ENCODE measurements at places on chromosomes 5 and 9. TPM values are rescaled to one million over a fixed set of nuclear protein-coding genes. Genes with fewer than 3 reads are reported as not detected.
A peak's percentile ranks its signal among the peaks of the same experiment; 100 is the strongest.

DNA sequence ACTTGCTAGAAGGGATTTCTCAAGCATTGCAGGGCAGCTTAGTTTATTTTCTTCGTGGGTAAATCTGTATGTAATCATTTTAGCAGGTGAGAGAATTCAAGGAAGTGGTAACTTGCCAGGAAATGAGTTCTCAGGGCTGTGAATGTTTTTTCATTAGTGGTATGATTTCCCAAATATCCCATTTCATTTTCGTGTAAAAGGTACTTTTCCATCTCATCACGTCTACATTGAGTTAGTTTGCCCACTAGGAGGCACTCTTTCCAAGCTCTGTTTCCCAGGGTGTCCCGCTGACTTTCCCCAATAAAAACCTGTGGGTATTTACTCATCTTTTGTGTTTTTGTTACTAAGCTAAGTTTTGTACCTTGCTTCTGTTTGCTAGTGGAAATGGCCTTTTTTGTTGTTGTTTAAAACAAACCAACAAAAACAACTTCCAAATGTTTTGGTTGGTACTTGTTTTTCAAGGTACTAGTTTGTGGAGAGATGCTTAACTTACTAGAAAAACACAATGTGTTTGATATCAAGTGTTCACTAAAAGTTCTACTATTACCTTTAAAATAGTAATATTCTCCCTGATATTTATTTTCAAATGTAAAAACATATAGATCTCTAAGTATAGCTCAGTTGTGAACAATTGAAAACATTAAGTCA, 373.6 kb downstream of the ADGRV1 start:
- no peak overlapping the region for H3K4me3 ChIP-seq
- H3K36me3 ChIP-seq, result no peaks in the 10 kb centered on the region
- no peak overlapping the region for H3K27ac ChIP-seq
- no peaks in the 10 kb centered on the region for H3K4me1 ChIP-seq
- H3K27me3 ChIP-seq, result no peaks in the 10 kb centered on the region

DNA sequence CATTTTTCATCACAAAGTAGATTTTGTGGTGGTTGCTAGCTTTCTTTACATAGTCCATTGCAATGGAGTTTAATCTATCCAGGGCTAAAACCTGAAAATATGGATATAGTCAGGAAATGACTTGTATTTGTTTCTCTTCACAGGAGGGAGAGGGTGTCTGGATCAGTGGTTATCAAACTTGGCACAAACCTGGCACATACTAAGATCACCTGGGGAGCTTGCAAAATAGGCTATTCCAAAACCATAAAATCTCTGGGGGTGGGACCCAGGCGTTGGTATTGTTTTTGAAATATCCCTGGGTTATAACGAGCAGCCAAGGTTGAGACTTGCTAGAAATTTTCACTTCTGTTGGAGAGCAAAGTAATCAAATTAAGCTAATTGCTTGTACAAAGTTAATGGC, 179.9 kb downstream of the PCSK1 start:
- H3K4me3 ChIP-seq, result no peak overlapping the region
- H3K27me3 ChIP-seq, result no peaks in the 10 kb centered on the region
- no peaks in the 10 kb centered on the region for H3K36me3 ChIP-seq
- no peak for DNase-seq
- no peaks in the 10 kb centered on the region for H3K4me1 ChIP-seq
- no peak overlapping the region for H3K27ac ChIP-seq

DNA sequence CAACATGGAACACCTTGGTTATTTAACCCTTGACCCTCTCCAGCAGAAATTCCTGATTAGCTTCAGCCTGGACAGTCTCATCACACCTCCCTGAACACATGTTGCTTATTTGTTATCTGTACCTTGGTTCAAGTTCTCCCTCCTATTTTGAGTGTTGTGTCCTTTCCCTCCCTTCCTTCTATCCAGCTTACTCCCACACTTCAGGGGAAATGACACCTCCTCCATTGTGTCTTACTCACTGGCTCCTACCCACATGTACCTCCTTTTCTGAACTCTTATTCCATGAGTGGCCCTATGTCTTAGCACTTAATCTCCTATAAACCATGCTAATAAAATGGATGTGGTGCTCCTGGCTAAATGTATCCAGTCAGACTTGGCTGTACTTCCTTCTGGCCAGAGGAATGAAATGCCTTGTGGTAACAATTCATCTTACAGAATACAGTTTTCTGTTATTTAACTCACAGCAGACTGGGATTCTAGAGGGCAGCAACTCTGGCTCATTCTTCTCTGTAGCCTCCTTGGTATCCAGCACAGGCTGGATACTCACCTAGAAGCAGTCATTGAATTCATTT, 11.2 kb downstream of the LIX1 start:
- no peaks in the 10 kb centered on the region for H3K36me3 ChIP-seq
- no peaks in the 10 kb centered on the region for H3K27me3 ChIP-seq
- DNase-seq, result no peak
- H3K4me1 ChIP-seq, result no peaks in the 10 kb centered on the region
- no peak overlapping the region for H3K27ac ChIP-seq
- H3K4me3 ChIP-seq, result no peak overlapping the region

- peak; percentile 29 for DNase-seq
- peaks cover 49% of the 10 kb centered on the region for H3K36me3 ChIP-seq
Observed at GRCh38 chr5:81425569-81425968, 31.6 kb upstream of the ACOT12 start.

GRCh38 chr9:95224376-95225019, 93.0 kb downstream of the FANCC start:
- no peaks in the 10 kb centered on the region for H3K4me1 ChIP-seq
- no peaks in the 10 kb centered on the region for H3K27me3 ChIP-seq
- no peak for DNase-seq
- no peak overlapping the region for H3K4me3 ChIP-seq

The MARCHF3 gene
- polyA plus RNA-seq, result 5.1 TPM

The MYMK gene
- 0.39 TPM for polyA plus RNA-seq

- DNase-seq, result no peak
- no peaks in the 10 kb centered on the region for H3K4me1 ChIP-seq
- no peak overlapping the region for H3K4me3 ChIP-seq
- H3K27ac ChIP-seq, result no peak overlapping the region
Observed at GRCh38 chr5:53378590-53379247, 101.7 kb upstream of the FST start.

The APC gene
- polyA plus RNA-seq, result 6.4 TPM

DNA sequence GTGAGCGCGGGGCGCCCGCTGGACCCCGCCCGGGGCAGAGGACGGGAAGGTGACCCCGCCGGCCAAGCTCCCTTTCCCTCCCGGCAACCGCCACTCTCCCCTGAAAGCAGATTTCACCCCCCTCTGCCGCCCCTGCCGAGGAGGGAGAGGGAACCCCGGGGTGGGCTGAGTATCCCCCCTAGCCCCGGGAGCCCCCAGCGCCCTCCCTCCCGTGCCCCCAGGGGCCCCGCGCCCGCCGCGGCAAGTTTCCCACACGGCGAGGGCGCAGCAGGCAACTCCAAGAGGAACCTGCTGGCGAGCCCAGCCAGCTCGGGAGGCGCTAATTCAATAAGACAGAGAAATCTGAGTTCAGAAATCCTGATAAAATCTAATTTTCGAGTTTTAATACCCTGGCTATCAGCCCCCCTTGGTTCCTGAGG, 1.6 kb downstream of the NTNG2 start:
- peaks cover 75% of the 10 kb centered on the region for H3K27me3 ChIP-seq
- H3K27ac ChIP-seq, result no peak overlapping the region
- peaks cover 9% of the 10 kb centered on the region for H3K4me1 ChIP-seq

- H3K27ac ChIP-seq, result no peak overlapping the region
- H3K4me3 ChIP-seq, result no peak overlapping the region
- H3K36me3 ChIP-seq, result no peaks in the 10 kb centered on the region
- no peak for DNase-seq
- no peaks in the 10 kb centered on the region for H3K27me3 ChIP-seq
- no peaks in the 10 kb centered on the region for H3K4me1 ChIP-seq
Observed at GRCh38 chr5:28355831-28356230, 1317.4 kb upstream of the CDH9 start.

The PTGES2 gene
- polyA plus RNA-seq, result 39.3 TPM

DNA sequence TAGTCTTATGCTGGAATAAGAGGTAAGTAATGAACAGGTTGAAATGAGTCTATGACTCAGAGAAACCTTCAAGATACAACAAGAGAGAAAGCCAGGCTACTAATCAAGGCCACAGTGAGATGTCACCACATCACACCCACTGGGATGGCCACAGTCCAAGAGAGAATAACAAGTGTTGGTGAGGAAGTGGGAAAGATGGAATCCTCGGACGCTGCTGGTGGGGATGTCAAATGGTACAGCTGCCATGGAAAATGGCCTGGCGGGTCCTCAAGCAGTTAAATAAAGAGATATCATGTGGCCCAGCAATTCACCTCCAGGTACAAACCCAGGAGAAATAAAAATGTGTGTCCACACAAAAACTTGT, 41.9 kb upstream of the NEURL1B start:
- no peak overlapping the region for H3K4me3 ChIP-seq
- H3K27ac ChIP-seq, result no peak overlapping the region
- H3K36me3 ChIP-seq, result no peaks in the 10 kb centered on the region
- peaks cover 4% of the 10 kb centered on the region for H3K27me3 ChIP-seq

GRCh38 chr5:178667688-178668087, 40.8 kb upstream of the CLK4 start:
- no peak overlapping the region for H3K4me3 ChIP-seq
- DNase-seq, result no peak
- H3K27me3 ChIP-seq, result no peaks in the 10 kb centered on the region
- H3K36me3 ChIP-seq, result no peaks in the 10 kb centered on the region

The CCNI2 gene
- polyA plus RNA-seq, result 2.5 TPM

The GOLGA2 gene
- polyA plus RNA-seq, result 45.0 TPM

DNA sequence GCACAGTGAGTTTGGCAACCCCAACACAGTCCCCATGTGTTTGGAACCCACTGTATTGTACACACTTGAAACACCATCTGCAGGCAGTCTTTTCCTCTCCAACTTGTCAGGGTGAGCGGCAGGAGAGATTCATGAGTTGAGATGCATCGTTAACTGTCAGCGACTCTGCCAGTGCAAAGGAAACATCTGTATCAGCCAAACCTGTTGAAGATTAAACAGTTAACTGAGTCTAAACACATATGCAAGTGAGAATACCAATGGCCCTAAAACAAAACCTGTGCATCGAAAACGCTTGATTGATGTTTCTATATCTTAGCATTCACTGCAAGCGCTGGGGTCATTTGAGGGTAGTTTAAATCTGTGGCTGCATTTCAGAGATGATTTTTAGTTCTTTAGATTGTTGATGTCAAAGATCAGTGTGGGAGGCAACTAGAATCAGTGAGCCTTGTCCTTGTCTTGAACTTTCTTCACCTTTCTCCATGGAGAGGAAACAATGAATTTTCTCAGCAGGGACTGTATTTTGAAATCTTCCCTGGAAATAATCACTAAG, 41.3 kb upstream of the PAM start:
- H3K36me3 ChIP-seq, result no peaks in the 10 kb centered on the region
- H3K4me3 ChIP-seq, result no peak overlapping the region
- no peaks in the 10 kb centered on the region for H3K4me1 ChIP-seq

DNA sequence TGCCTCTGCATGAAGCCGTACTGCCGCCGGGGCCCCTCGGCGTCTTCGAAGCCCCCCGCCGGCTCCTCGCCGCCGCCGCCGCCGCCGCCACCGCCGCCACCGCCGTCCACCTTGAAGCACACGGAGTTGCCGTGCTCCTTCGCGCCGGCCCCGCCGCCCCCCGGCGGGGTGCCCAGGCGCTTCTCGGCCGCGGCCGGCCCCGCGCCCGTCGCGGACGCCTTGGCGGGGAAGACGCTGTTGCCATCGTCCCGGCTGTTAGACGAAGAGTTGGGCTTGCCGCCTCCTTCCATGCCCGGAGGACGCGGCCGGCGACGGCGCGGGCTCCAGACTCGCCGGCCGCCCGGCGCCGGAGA, 400 bp downstream of the HCN1 start:
- DNase-seq, result no peak
- H3K27ac ChIP-seq, result no peak overlapping the region
- H3K4me3 ChIP-seq, result no peak overlapping the region
- no peaks in the 10 kb centered on the region for H3K36me3 ChIP-seq
- peaks cover 10% of the 10 kb centered on the region for H3K27me3 ChIP-seq

DNA sequence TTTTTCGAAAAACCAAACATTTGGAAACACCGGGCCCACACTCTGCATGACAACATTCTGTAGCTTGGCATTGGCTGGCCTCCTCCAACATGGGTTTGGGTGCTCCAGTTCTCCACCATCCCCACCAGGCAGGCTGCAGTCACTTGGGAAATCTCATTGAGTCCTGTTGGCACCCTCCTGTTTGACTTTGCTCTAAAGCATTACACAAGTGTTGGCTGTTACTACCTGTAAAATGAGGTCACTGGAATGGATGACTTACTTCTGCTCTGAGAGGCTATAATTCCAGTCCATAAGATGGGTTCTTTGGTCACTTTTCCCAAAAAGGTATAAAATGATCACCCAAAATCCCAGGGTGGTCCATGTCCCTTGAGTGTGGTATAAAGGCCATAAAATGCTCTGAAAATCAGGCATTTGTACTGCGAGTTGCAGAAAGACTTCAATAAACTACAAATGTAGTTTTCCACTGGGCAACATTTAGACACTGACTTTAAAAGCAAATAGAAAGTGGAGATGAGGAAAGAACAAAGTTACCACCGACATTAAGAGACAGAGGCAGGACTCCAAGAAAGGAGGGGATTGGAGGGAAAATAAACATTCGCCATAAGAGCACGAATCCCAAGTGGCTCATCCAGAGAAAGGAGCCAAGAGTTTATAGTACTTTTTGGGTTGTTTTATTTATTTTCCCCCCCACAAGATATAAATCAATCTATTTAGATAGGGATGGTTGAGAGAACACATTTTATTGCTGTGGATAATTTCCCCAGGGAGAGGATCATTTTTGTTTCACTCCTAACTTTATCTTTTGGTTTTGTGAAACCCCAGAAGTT, 295.1 kb downstream of the TLE1 start:
- H3K27me3 ChIP-seq, result no peaks in the 10 kb centered on the region
- no peak overlapping the region for H3K4me3 ChIP-seq
- no peak for DNase-seq
- H3K36me3 ChIP-seq, result no peaks in the 10 kb centered on the region
- no peaks in the 10 kb centered on the region for H3K4me1 ChIP-seq
- no peak overlapping the region for H3K27ac ChIP-seq
